ENCODE measurements at places on chromosomes 5 and 9.

DNA sequence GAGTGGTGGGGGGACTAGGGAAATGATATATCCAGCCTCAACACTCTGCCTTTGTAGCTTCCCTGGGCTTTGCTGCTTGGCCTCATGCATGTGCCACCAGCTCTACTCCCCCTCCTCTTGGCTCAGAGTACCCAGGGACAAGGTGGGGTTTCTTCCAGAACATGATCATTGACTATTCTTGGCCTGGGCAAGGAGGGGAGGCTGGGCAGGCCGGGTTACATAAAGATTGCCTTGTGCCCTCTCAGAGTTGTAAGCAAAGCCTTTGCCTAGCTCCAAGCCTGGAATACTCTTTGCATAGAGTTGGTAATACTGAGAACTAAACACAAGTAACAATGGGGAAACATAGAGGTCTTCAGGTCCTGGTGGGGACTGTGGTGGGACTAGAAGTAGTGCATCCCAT, 11.9 kb downstream of the ADRB2 start:
- no peak for DNase-seq

DNA sequence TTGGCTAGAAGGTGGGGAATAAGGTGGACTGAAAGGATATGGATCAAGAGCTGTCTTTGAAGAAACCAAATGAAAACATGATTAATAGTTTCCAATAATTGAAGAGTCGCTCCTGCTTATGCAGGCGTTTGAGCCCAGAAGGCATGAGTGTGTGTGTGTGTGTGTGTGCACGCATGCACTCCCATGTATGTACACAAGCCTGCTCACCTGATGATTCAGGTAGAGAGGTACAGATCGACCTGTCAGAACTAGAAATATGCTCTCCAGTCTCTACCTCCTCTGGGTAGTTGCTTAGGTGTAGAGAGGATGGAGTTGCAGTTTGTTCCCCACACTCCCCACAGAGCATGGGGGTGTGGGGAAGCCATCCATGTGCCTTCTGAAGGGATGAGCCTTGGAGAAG, 1.1 kb upstream of the FGF1 start:
- DNase-seq = no peak

GRCh38 chr9:110220809-110221208, 12.8 kb upstream of the C9orf152 start:
- DNase-seq = no peak

DNA sequence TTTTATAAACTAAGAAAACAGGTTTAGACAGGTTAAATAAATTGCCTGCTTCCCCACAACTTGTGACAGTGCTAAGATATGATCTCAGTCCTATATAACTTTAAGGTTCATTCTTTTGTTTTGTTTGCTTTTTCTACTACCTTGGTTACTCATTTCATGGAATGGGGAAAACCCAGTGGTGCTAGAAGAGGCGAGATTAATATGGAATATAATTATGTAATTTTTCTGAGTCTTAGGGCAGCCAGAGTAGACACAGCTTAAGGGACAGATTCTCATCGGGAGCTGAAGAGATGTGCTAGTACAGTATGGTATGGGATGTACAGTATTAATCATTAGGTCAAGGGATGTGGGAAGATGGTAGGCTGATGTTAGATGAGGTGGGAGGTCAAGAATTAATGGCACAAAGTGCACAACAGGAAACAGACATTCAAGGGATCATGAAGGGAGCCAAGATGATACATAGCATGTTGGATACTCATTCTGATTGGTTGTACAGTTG, 6.2 kb downstream of the TRIM32 start:
- DNase-seq = no peak

GRCh38 chr9:38179965-38180364, 110.9 kb upstream of the SHB start:
- no peak for DNase-seq

Data from stimulated activated CD4-positive, alpha-beta T cell treated with anti-CD3 and anti-CD28 coated beads, Interleukin-1b, Interleukin-23, amount 100 ng/mL, for 1 hour (primary cell).